ENCODE measurements at places on chromosomes 12 and 14. TPM values are rescaled to one million over a fixed set of nuclear protein-coding genes. Genes with fewer than 3 reads are reported as not detected.

The MUCL1 gene
- total RNA-seq = not detected

GRCh38 chr12:89189448-89189847 lies 162.9 kb downstream of the DUSP6 start:
- no peak overlapping the region for H3K4me3 ChIP-seq
- no peak for ATAC-seq
- no peaks in the 10 kb centered on the region for H3K36me3 ChIP-seq
- no peaks in the 10 kb centered on the region for H3K27me3 ChIP-seq

The CIROP gene
- total RNA-seq = not detected

DNA sequence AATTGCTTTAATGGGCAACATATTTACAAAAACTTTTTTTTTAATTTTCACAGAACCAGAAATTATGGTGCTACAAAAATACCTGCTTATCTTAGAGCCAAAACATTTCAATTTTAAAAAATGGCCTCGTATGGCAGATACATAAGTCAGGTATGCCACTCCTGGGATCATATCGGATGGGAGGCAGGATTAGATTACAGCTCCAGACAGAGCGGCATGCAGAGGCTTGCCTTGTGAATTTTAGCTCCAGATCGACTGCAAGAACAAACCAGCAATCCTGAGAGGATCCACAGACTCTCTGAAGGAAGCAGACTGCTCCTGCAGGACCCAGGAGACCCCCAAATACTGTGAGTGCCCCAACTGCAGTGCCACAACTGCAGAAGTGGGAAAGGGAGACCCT lies 169.3 kb upstream of the AMIGO2 start:
- no peak overlapping the region for H3K27ac ChIP-seq
- H3K27me3 ChIP-seq = no peaks in the 10 kb centered on the region
- ATAC-seq = no peak
- no peaks in the 10 kb centered on the region for H3K36me3 ChIP-seq

The TBX5 gene
- 38.8 TPM for total RNA-seq

The SLCO1B1 gene
- not detected for total RNA-seq

GRCh38 chr14:100124551-100125088 lies 34.8 kb downstream of the DEGS2 start:
- no peaks in the 10 kb centered on the region for H3K27me3 ChIP-seq
- no peak overlapping the region for H3K27ac ChIP-seq
- H3K36me3 ChIP-seq = peaks cover 56% of the 10 kb centered on the region
- H3K4me1 ChIP-seq = no peaks in the 10 kb centered on the region

DNA sequence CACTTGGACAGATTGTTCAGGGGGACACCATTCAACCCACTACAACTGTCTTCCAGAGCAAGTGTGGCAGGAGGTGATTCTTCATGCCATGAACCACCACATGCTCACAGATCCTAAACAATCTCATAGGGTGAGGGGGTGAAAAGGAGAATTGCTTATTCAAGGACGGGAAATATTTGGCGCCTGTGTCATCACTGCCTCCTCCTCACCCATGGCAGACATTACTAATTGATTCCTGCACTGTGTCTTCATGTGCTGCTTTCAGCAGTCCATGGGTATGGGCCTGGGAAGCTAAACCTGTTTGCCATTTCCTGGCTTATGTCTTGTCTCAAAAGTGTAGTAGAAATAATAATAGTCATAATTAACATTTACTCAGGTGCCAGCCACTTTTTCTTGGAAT lies 31.3 kb downstream of the MMAB start:
- no peak overlapping the region for H3K27ac ChIP-seq
- peaks cover 6% of the 10 kb centered on the region for H3K27me3 ChIP-seq
- peaks cover 33% of the 10 kb centered on the region for H3K36me3 ChIP-seq
- H3K4me3 ChIP-seq = no peak overlapping the region
- ATAC-seq = no peak
- no peaks in the 10 kb centered on the region for H3K4me1 ChIP-seq

DNA sequence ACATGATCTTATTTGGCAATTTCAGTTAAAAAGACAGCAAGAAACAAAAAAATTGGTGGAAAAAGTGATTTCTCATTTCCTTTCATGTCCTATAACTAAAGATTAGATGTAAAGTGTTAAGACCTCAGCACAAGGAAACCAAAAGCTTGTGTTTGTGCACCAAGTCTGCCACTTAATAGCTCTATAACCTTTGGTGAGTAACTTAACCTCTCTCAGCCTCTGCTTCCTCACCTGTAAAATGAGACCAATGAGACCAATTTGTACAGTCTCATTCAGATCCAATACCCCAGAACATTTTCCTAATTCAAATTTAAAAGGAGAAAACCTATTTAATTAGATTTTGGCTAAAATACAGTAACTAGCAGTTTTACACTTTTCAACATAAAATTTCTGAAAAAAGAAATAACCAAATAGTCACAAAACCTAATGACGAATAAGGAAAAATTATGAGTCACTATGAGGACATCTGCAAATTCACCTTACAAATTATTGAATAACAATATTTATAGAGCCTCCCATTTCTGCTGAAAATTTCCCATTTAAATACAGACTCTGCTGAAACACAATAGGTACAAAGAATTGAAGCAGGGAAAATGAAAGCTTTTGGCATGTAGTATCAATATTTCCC lies 71.1 kb downstream of the EPS8 start:
- no peaks in the 10 kb centered on the region for H3K36me3 ChIP-seq
- no peak for ATAC-seq

DNA sequence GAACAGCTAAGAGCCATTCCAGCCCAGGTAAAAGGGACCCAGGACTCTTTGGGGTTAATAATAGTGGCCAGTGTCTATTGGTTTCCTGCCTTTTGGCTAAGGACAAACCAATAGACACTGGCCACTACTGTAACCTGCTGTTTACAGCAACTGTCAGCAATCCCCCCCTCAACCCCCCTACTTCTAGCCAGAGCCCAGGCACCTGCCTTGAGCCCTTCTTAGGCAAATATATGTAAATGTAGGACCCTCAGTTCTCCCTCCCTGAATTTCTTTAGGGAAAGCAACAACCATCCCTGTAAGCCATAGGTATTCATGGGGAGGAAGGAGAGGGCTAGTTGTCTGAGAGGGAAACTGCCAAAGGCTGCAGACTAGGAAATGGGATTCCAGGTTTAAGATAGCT lies 22.3 kb downstream of the HOXC4 start:
- no peak overlapping the region for H3K4me3 ChIP-seq
- H3K27ac ChIP-seq = no peak overlapping the region
- no peaks in the 10 kb centered on the region for H3K36me3 ChIP-seq
- H3K27me3 ChIP-seq = no peaks in the 10 kb centered on the region
- no peak for ATAC-seq

The DAO gene
- not detected for total RNA-seq

DNA sequence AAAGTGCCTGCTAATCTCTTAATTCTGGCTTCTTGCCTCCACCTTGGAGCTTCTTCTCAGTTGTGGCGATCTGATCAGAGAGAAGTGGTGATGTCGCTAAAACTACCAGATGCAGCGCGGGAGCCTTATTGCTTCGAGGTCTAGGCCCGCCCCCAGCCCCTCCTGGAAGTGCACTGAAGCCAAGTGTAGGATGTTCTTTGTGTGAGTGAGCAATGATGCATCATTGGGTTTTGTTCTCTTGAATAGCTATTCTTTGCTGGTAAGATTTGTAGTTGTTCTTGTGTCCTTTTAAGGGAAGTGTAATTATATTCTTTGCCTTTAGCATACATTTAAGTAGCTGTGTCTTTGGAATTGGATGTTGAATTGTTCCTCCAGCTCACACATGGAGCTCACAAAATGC lies 35.8 kb downstream of the MTHFD1 start:
- H3K36me3 ChIP-seq = peaks cover 99% of the 10 kb centered on the region
- no peak overlapping the region for H3K4me3 ChIP-seq

DNA sequence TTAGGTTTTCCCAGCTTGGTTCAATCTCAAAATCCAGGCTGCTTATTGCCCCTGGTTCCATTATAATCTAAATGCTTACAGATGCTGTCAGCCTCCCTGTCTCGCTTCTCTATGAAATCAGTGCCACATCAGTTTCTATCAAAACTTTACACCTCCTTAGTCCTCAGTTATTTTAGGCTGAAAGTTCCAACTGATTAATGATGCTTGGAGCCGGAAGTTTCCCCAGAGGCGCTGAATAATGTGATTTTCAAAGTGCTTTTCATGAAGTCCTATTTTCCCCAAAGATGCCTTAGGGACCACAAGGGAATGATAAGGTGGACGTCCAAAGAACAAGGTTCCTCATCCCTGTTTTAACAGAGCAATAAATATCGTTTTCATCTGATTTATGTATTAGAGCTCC lies 262.4 kb upstream of the RMST start:
- no peak overlapping the region for H3K27ac ChIP-seq
- no peaks in the 10 kb centered on the region for H3K4me1 ChIP-seq
- no peak overlapping the region for H3K4me3 ChIP-seq
- H3K27me3 ChIP-seq = no peaks in the 10 kb centered on the region
- no peak for ATAC-seq

The OTOGL gene
- 0.47 TPM for total RNA-seq

GRCh38 chr12:20096430-20096829 lies 271.9 kb upstream of the PDE3A start:
- H3K4me1 ChIP-seq = peaks cover 43% of the 10 kb centered on the region
- H3K27ac ChIP-seq = no peak overlapping the region
- no peaks in the 10 kb centered on the region for H3K27me3 ChIP-seq
- H3K4me3 ChIP-seq = no peak overlapping the region

DNA sequence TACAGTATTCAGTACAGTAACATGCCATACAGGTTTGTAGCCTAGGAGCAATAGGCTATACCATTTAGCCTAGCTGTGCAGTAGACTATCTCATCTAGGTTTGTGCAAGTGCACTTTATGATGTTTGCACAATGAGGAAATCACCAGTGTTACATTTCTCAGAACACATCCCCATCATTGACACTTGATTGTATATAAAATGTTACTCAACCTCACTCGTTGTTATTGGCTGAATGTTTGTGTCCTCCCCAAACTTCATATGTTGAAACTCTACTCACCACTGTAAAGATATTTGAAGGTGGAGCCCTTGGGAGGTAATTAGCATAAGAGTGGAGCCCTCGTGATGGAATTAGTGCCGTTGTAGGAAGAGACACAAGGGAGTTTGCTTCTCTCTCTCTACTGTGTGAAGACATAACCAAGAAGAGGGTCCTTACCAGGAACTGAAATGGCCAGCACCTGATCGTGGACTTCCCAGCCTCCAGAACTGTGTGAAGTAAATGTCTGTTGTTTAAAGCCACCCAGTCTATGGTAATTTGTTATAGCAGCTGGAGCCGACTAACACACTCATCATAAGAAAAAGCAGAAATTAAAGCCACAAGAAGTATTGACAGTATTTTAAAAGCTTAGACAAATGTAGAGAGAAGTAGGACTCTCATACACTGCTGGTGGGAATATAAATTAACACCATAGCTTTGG lies 3.2 kb upstream of the MED13L start:
- H3K4me3 ChIP-seq = no peak overlapping the region
- no peak overlapping the region for H3K27ac ChIP-seq
- peaks cover 10% of the 10 kb centered on the region for H3K4me1 ChIP-seq
- no peaks in the 10 kb centered on the region for H3K36me3 ChIP-seq

The FOXN4 gene
- not detected for total RNA-seq

GRCh38 chr12:31117203-31118011 lies 43.7 kb downstream of the DDX11 start:
- peaks cover 50% of the 10 kb centered on the region for H3K27me3 ChIP-seq
- ATAC-seq = no peak
- peaks cover 35% of the 10 kb centered on the region for H3K4me1 ChIP-seq
- H3K27ac ChIP-seq = no peak overlapping the region

The SLC25A21 gene
- 1.4 TPM for total RNA-seq

The TRIM9 gene
- 0.84 TPM for total RNA-seq

- H3K36me3 ChIP-seq = peaks cover 9% of the 10 kb centered on the region
- no peak overlapping the region for H3K27ac ChIP-seq
- H3K4me3 ChIP-seq = no peak overlapping the region
- no peaks in the 10 kb centered on the region for H3K27me3 ChIP-seq
- ATAC-seq = no peak
- no peaks in the 10 kb centered on the region for H3K4me1 ChIP-seq
Measured at GRCh38 chr14:105331575-105332349, 17.2 kb downstream of the PACS2 start.

GRCh38 chr12:109302770-109303169 lies 6.3 kb downstream of the FOXN4 start:
- H3K4me3 ChIP-seq = no peak overlapping the region
- H3K4me1 ChIP-seq = no peaks in the 10 kb centered on the region
- peaks cover 43% of the 10 kb centered on the region for H3K27me3 ChIP-seq
- no peaks in the 10 kb centered on the region for H3K36me3 ChIP-seq

DNA sequence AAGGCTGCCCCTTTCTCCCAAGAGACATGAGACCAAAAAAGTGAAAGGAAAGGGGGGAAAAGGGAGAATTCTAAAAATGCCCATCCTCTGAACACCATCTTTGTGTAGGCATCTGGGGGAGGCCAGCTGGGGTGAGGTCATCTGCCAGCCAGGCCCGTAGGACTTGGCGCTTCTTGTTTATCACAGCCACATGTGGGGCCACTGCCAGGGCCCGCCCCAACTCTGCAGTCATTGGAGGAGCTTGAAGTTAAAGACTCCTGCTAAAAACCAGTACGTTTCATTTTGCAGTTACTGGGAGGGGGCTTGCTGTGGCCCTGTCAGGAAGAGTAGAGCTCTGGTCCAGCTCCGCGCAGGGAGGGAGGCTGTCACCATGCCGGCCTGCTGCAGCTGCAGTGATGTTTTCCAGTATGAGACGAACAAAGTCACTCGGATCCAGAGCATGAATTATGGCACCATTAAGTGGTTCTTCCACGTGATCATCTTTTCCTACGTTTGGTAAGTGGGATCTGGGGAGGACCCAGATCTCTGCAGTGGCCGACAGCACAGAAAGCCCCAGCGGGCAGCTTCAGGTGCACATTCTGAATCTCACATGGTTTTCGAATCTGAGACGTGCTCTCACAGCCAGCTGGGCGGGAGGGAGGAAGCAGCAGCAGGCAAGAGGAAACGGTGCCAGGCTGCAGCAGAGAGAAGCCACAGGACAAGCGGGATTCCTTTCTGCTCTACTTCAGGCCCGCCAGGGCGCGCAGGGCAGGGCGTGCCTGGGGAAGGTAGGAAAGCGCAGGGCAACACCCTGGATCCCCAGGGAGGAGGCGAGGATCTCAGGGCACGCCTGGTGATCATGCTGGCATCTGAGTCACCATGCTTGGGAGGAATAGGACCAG lies at the start of gene P2RX7:
P2RX7 (plus strand) TSS at position 276 of the 881 bp plus-strand sequence; CDS start at position 371, 95 bp downstream.
- peaks cover 48% of the 10 kb centered on the region for H3K4me1 ChIP-seq
- H3K36me3 ChIP-seq = no peaks in the 10 kb centered on the region
- peak within 1 kb of the TSS; percentile 51 for H3K4me3 ChIP-seq

The CPNE6 gene
- total RNA-seq = not detected

DNA sequence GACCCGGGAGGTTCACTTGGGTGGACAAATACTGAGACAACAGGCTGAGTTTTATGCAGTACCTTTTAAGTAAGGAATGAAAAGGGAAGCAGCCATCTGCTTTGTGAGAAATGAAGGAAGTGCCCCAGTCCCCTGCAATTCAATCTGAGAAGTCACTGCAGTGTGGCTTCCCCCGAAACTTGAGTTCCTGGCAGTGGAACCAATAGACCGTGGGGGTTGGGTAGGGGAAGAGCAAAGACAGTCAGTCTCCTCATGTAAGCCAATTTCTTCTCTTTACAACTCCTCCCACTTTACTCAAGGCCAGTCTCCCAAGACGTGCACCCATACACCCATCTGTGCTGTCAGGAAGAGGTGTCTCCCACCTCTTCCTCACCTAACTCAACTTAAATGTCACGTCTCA lies 206.5 kb downstream of the BCAT1 start:
- H3K4me3 ChIP-seq = no peak overlapping the region
- H3K4me1 ChIP-seq = no peaks in the 10 kb centered on the region
- no peaks in the 10 kb centered on the region for H3K36me3 ChIP-seq
- peak; percentile 60 for ATAC-seq
- H3K27ac ChIP-seq = no peak overlapping the region
